ENCODE measurements at places on chromosomes 3 and 15.

GRCh38 chr3:117084739-117085270 lies 375.2 kb downstream of the TUSC7 start:
- H3K36me3 ChIP-seq = no peaks in the 10 kb centered on the region
- no peaks in the 10 kb centered on the region for H3K27me3 ChIP-seq
- H3K27ac ChIP-seq = no peak overlapping the region
- no peak overlapping the region for H3K4me3 ChIP-seq

DNA sequence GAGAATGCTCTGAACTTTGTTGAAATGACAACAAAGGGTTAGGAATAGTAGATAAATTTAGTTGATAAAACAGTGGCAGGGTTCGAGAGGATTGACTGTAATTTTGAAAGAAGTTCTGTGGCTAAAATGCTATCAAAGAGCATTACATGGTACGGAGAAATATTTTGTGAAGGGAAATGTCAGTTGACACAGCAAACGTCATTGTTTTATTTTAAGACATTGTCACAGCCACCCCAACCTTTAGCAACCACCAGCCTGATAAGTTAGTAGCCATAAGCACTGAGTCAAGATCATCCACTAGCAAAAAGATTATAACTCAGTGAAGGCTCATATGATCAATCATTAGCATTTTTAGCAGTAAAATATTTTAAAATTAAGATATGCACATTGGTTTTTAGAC lies 8.7 kb upstream of the ST3GAL6 start:
- DNase-seq = no peak
- no peaks in the 10 kb centered on the region for H3K36me3 ChIP-seq
- no peak overlapping the region for H3K27ac ChIP-seq
- no peak overlapping the region for H3K4me3 ChIP-seq
- H3K27me3 ChIP-seq = peaks cover 64% of the 10 kb centered on the region

GRCh38 chr3:48411606-48412374 lies 18.1 kb downstream of the PLXNB1 start:
- no peaks in the 10 kb centered on the region for H3K27me3 ChIP-seq
- H3K27ac ChIP-seq = no peak overlapping the region
- no peaks in the 10 kb centered on the region for H3K36me3 ChIP-seq
- no peaks in the 10 kb centered on the region for H3K4me1 ChIP-seq

GRCh38 chr3:40057786-40058185 lies 248.4 kb downstream of the MYRIP start:
- H3K27me3 ChIP-seq = no peaks in the 10 kb centered on the region
- no peaks in the 10 kb centered on the region for H3K36me3 ChIP-seq
- peak; percentile 63 for DNase-seq
- peaks cover 54% of the 10 kb centered on the region for H3K4me1 ChIP-seq
- H3K4me3 ChIP-seq = no peak overlapping the region

GRCh38 chr3:100900671-100901335 lies 92.4 kb downstream of the ABI3BP start:
- peak overlapping the region; percentile 50 for H3K27ac ChIP-seq
- peaks cover 48% of the 10 kb centered on the region for H3K4me1 ChIP-seq
- no peaks in the 10 kb centered on the region for H3K27me3 ChIP-seq

DNA sequence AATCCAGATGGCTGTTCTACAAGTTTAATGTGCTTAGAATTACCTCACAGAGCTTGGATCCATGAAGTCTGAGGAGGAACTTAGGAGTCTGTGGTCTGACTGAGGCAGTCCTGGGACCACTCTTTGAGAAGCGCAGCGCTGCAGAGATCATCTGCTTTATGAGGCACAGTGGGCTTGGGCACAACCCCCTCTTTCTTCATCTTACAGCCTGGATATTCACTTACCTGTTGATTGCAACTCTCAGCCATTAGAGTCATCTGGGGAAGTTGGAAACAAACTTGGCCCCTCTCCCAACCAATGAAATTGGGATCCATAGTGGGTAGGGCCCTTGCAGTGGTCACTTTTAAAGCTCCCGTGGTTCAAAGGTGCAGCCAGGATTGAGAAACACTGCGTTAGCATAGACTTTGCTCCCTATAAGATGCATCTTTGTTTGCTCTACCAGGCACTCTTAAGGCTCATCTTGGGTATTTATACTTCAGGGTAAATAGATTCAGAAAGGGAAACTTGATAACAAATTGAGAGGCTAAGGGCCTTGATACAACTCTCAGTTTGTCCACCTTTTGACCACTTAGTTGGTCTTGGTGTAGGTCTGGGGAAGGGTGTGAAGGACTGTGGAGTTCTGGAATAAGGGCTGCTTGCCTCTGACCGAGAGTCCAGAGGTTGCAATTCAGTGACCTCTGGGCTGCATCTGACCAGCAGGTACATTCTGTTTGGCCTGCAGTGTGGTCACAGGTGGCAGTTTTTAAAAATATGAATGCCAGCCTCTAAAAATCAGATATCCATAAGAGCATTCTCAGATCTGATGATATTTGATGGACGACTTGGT lies 22.8 kb downstream of the FEM1B start:
- peaks cover 30% of the 10 kb centered on the region for H3K4me1 ChIP-seq
- peak; percentile 34 for DNase-seq
- H3K27ac ChIP-seq = peak overlapping the region; percentile 71
- H3K4me3 ChIP-seq = no peak overlapping the region
- peaks cover 48% of the 10 kb centered on the region for H3K36me3 ChIP-seq

DNA sequence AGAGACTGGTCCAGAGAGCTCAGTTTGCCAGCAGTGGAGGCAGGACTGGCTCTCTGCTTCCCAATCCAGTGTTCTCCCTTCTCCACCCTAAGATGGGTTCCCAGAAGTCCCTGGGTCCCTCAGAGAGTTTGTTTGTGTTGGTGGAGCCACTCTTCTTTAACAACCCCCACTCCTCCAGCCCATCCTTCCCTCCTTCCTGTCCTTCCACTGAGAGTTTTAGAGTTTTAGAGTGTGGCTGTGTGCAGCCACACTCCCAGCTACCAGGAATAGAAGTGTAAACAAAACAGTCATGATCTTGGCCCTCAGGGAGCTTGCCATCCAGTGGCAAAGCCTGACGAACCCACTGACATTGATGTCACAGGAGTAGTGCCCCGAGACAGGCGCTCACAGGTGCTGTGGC lies 12.5 kb upstream of the FBLN2 start:
- no peaks in the 10 kb centered on the region for H3K36me3 ChIP-seq
- peaks cover 58% of the 10 kb centered on the region for H3K4me1 ChIP-seq
- no peak overlapping the region for H3K4me3 ChIP-seq
- no peak for DNase-seq
- H3K27me3 ChIP-seq = no peaks in the 10 kb centered on the region

GRCh38 chr15:45138814-45139765 lies 9.3 kb downstream of the DUOX1 start:
- H3K27me3 ChIP-seq = no peaks in the 10 kb centered on the region
- no peak for DNase-seq
- H3K4me3 ChIP-seq = no peak overlapping the region
- H3K36me3 ChIP-seq = no peaks in the 10 kb centered on the region

- peaks cover 17% of the 10 kb centered on the region for H3K36me3 ChIP-seq
- peak overlapping the region; percentile 67 for H3K4me3 ChIP-seq
Observed at GRCh38 chr3:15781637-15782402, 16.0 kb downstream of the ANKRD28 start.

DNA sequence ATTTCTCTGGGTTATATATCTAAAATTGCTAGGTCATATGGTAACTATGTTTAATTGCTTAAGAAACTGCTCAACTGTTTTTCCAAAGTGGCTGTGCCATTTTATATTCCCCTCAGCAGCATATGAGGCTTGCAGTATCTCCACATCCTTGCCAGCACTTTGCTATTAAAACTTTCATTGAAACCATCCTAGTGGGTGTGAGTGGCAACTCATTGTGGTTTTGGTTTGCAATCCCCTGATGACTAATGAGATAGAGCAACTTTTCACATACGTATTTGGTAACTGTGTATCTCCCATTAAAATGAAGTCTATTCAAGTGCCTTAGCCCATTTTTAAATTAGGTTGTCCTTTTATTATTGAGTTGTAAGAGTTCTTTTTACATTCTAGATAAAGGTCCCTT lies 17.3 kb downstream of the KPNA1 start:
- no peak overlapping the region for H3K4me3 ChIP-seq

DNA sequence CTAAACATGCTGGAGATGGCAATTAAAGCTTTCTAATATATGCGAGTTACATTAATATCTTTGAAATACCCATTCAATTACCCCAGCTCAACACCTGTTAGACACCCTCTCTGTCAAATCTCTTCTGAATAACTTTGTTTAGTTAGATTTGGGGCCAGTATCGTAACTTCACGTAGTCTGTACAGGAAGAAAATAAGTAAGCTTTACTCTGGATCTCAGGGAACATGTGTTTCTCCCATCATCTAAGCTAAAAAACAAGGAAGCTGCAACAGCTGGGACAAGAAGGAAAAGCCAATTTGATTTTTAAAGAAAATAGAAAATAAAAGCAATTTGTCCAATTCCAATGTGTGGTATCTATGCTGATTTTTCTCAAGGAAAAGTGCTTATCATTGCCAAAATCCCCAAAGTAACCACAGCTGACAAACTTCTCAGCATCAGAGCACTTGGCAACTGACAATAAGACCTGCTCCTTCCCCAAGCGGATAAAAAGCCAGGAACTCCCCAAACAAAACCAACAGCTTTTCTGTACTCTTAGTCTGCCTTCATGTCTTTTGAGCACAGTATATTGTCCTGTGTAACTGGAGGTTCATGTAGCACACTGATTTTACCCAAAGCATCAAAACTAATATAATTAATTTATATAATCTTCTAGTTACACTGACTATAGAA lies 279.1 kb downstream of the ZBTB20 start:
- H3K4me3 ChIP-seq = no peak overlapping the region
- no peak overlapping the region for H3K27ac ChIP-seq
- no peak for DNase-seq
- H3K27me3 ChIP-seq = no peaks in the 10 kb centered on the region
- H3K4me1 ChIP-seq = peaks cover 9% of the 10 kb centered on the region

GRCh38 chr3:117843356-117843755 lies 1133.8 kb downstream of the TUSC7 start:
- H3K27ac ChIP-seq = no peak overlapping the region
- no peaks in the 10 kb centered on the region for H3K36me3 ChIP-seq
- peaks cover 6% of the 10 kb centered on the region for H3K4me1 ChIP-seq
- no peak for DNase-seq
- H3K27me3 ChIP-seq = no peaks in the 10 kb centered on the region

DNA sequence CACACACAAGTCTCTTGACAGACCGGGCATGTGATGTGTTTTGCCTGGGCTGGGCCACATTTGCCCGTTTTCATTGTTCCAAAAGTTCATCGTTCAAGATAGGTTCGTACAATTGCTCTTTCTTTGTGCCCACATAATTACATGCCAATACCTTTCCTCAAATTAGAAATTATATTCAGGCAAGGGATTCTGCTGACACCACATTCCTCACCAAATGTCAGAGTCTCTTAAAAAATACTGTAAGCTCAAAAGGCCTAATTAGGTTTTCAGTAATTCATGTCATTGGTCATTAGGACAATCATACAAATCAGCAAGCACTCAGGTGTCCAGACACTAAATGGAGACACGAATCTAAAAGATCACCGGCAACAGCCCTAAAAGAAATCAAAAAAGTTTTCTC lies 215.3 kb downstream of the ALCAM start:
- no peak overlapping the region for H3K27ac ChIP-seq
- H3K36me3 ChIP-seq = no peaks in the 10 kb centered on the region
- H3K4me1 ChIP-seq = peaks cover 19% of the 10 kb centered on the region
- no peak for DNase-seq
- no peak overlapping the region for H3K4me3 ChIP-seq
- H3K27me3 ChIP-seq = no peaks in the 10 kb centered on the region

- peak overlapping the region; percentile 23 for H3K27ac ChIP-seq
- no peaks in the 10 kb centered on the region for H3K36me3 ChIP-seq
- no peak overlapping the region for H3K4me3 ChIP-seq
- peak; percentile 67 for DNase-seq
- no peaks in the 10 kb centered on the region for H3K27me3 ChIP-seq
Observed at GRCh38 chr3:115699706-115700105, 76.4 kb downstream of the GAP43 start.

DNA sequence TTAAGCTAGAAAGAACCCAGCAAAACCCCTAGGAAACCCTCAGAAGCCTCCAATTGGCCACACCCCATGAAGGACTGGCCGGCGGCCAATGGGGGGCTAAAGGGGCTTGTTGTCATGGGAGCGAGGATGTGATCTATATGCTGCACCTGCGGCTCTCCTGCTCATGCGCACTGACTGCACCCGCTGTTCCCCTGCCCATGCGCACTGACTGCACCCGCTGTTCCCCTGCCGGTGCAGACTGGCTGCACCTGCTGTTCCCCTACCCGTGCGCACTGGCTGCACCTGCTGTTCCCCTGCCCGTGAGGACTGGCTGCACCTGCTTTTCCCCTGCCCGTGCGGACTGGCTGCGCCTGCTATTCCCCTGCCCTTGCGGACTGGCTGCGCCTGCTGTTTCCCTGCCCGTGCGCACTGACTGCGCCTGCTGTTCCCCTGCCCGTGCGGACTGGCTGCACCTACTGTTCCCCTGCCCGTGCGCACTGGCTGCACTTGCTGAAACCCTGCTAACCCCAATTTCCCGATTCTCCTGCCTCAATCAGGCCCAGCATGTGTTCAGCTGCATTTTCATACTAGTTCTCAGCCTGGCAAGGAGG lies 16.8 kb upstream of the MCCC1 start:
- no peaks in the 10 kb centered on the region for H3K4me1 ChIP-seq
- H3K36me3 ChIP-seq = no peaks in the 10 kb centered on the region
- no peak overlapping the region for H3K4me3 ChIP-seq
- H3K27me3 ChIP-seq = peaks cover 24% of the 10 kb centered on the region

- no peak overlapping the region for H3K4me3 ChIP-seq
- H3K27ac ChIP-seq = no peak overlapping the region
- H3K4me1 ChIP-seq = peaks cover 8% of the 10 kb centered on the region
- H3K27me3 ChIP-seq = no peaks in the 10 kb centered on the region
Observed at GRCh38 chr3:52439426-52440248, 5.3 kb downstream of the SEMA3G start.

- DNase-seq = peak; percentile 92
- peaks cover 51% of the 10 kb centered on the region for H3K4me1 ChIP-seq
- H3K27me3 ChIP-seq = no peaks in the 10 kb centered on the region
- no peaks in the 10 kb centered on the region for H3K36me3 ChIP-seq
Observed at GRCh38 chr3:11288786-11289637, 16.8 kb downstream of the ATG7 start.

- H3K4me1 ChIP-seq = peaks cover 19% of the 10 kb centered on the region
- H3K27me3 ChIP-seq = no peaks in the 10 kb centered on the region
- no peak for DNase-seq
Observed at GRCh38 chr15:39029741-39030140, 465.1 kb upstream of the RASGRP1 start.

GRCh38 chr3:43073836-43074220 lies 32.1 kb downstream of the POMGNT2 start:
- H3K4me1 ChIP-seq = no peaks in the 10 kb centered on the region
- H3K36me3 ChIP-seq = no peaks in the 10 kb centered on the region
- H3K4me3 ChIP-seq = no peak overlapping the region
- no peak overlapping the region for H3K27ac ChIP-seq

- no peaks in the 10 kb centered on the region for H3K27me3 ChIP-seq
- no peak overlapping the region for H3K4me3 ChIP-seq
- peaks cover 36% of the 10 kb centered on the region for H3K4me1 ChIP-seq
Observed at GRCh38 chr3:59424268-59425010, 374.6 kb upstream of the CFAP20DC start.

GRCh38 chr3:32340039-32340438 lies 51.6 kb upstream of the CMTM7 start:
- H3K36me3 ChIP-seq = no peaks in the 10 kb centered on the region
- DNase-seq = peak; percentile 48
- H3K27ac ChIP-seq = no peak overlapping the region
- no peaks in the 10 kb centered on the region for H3K4me1 ChIP-seq

- no peaks in the 10 kb centered on the region for H3K4me1 ChIP-seq
- 0 out of 2 replicates have a peak, but pooled peaks cover 9% of the 10 kb centered on the region for H3K27me3 ChIP-seq
- no peaks in the 10 kb centered on the region for H3K36me3 ChIP-seq
- no peak for DNase-seq
Observed at GRCh38 chr3:124636863-124637296, 93.4 kb upstream of the UMPS start.

- peaks cover 30% of the 10 kb centered on the region for H3K4me1 ChIP-seq
- peak overlapping the region; percentile 99 for H3K27ac ChIP-seq
- H3K36me3 ChIP-seq = 0 out of 2 replicates have a peak, but pooled peaks cover 4% of the 10 kb centered on the region
- peak overlapping the region; percentile 95 for H3K4me3 ChIP-seq
- no peaks in the 10 kb centered on the region for H3K27me3 ChIP-seq
Observed at GRCh38 chr3:15798533-15799245, 910 bp upstream of the ANKRD28 start.

Measured in GM23248 (cell line).